ENCODE measurements at places on chromosomes 16 and 17.

DNA sequence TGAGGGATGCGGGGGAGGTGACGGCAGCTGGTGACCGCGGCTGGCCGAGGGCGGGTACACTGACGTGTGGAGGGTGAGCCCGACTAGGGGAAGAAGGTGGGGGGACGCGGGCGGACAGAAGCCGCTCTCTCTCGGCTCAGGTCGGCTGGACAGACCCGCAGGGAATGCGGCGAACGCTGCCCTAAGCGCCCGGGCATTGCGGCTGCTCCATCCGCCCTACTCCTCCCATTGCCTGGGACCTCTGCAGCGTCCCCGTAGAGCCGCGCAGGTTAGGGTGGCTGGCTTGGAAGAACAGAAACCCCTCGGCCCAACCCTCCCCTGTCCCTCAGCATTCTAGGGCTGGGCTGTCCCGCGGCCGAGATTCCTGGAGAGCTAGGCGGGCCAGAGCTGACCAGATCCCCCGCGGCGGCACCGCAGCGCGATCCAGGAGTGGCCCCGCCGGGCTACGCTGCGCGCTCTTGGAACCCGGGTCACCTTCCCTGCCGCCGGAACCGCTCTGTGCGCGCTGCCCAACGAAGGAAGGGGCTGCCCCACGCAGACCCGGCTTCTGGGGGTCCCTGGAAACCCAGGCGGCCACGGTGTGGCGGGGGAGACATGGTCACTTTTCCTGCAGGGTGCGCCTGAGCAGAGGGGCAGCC is 3.0 kb downstream of the DLX4 start:
- no peak for DNase-seq

- no peak for DNase-seq
Observed at GRCh38 chr17:35548208-35548810, 10.8 kb upstream of the SLFN12L start.

- no peak for DNase-seq
Observed at GRCh38 chr16:88409296-88410065, 26.7 kb downstream of the ZNF469 start.

DNA sequence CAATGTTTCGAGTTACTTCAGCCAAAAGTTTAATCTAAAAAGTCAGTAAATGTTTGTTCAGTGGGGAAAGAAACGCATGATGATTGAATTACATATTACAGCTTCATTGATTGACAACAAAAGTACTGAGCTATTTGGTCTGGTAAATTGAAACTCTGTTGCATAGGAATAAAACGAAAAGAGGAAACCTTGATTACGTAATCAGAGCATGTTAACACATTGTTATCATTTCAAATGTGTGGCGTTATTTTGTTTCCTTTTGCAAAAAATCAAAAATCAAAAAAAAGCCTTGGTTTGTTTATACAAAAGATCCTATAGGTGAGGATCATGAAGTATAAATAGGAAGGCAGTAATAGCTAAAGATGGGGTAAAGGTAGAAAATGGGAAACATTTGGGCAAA is 19.5 kb upstream of the CA10 start:
- no peak for DNase-seq
